ENCODE measurements at places on chromosomes 16 and 17. TPM values are rescaled to one million over a fixed set of nuclear protein-coding genes. Genes with fewer than 3 reads are reported as not detected.

- no peak overlapping the region for H3K4me3 ChIP-seq
- no peak overlapping the region for H3K27ac ChIP-seq
- no peaks in the 10 kb centered on the region for H3K27me3 ChIP-seq
- H3K36me3 ChIP-seq: no peaks in the 10 kb centered on the region
Observed at GRCh38 chr16:85974428-85975375, 75.7 kb downstream of the IRF8 start.

DNA sequence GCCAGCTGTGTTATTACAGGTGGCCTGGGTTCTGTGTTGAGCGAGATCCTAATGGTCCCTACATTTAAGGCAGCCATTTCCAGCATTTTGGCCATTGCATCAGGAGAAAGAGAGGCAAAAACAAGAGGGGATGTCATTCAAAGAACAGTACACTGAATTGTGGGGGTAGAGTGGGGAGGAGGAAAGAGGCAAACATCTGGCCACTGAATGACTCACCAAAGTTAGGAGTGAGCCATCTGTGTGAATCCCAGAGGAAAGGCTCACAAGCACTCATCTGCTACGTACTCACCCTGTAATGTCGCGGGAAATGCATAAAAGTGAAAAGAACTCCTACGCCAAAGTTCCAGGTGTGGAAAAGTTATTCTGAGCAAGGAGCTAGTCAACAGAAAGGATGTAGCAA is 16.7 kb downstream of the KRABD2 start:
- no peaks in the 10 kb centered on the region for H3K36me3 ChIP-seq
- no peak for DNase-seq
- H3K4me1 ChIP-seq: no peaks in the 10 kb centered on the region
- no peak overlapping the region for H3K27ac ChIP-seq
- H3K27me3 ChIP-seq: no peaks in the 10 kb centered on the region

GRCh38 chr16:13315642-13316427 is 414.4 kb downstream of the SHISA9 start:
- no peaks in the 10 kb centered on the region for H3K4me1 ChIP-seq
- no peak for DNase-seq
- no peak overlapping the region for H3K27ac ChIP-seq
- no peaks in the 10 kb centered on the region for H3K36me3 ChIP-seq

GRCh38 chr17:19291646-19292376 is 54.6 kb downstream of the EPN2 start:
- H3K4me3 ChIP-seq: no peak overlapping the region
- DNase-seq: no peak
- H3K27ac ChIP-seq: no peak overlapping the region
- H3K36me3 ChIP-seq: no peaks in the 10 kb centered on the region

GRCh38 chr16:50739031-50739430 is 2.9 kb upstream of the CYLD start:
- H3K36me3 ChIP-seq: no peaks in the 10 kb centered on the region
- no peak overlapping the region for H3K27ac ChIP-seq
- H3K4me3 ChIP-seq: no peak overlapping the region
- no peaks in the 10 kb centered on the region for H3K4me1 ChIP-seq

DNA sequence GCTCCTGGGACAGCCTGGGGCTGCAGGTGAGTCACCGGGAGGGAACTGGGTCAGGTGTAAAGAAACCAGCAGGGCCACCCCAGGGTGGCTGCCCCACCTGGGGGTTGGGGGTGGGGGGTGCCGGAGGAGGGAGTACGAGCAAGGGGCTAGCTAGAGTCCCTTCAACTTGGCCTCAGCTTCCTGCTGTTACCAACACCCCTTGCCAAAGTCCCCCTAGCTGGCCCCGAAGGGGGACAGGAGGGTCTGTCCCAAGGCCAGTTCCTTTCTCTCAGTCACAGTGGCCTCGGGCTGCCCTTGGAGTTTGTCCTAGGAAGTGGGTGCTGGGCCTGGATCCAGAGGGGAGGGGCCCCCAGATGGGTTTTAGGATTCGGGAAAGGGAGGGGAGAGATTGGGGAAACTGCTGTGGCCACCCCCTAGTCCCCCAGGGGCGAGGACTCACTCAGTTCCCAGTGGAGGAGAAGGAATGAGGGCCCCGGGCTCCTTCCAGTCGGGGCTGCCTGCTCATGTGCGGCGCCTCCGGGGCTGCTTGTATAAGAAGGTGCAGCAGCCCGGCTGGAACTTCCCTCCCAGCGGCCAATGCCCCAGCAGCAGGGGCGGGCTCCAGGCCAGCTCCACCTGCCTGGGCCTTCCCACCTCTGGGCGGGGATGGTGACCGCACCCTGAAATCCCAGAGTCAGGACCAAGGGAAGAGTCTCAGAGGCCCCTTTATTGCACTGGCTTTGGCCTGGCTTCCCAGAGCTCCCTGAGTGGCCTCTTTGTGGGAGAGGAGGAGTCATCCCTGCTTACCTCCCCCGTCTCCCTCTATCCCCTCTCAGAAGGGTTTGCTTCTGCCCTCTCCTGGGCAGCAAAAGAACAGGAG is 7.3 kb downstream of the ARHGAP27 start:
- H3K27ac ChIP-seq: no peak overlapping the region
- no peaks in the 10 kb centered on the region for H3K36me3 ChIP-seq
- H3K4me1 ChIP-seq: peaks cover 7% of the 10 kb centered on the region
- H3K27me3 ChIP-seq: no peaks in the 10 kb centered on the region
- H3K4me3 ChIP-seq: no peak overlapping the region
- peak; percentile 30 for DNase-seq

DNA sequence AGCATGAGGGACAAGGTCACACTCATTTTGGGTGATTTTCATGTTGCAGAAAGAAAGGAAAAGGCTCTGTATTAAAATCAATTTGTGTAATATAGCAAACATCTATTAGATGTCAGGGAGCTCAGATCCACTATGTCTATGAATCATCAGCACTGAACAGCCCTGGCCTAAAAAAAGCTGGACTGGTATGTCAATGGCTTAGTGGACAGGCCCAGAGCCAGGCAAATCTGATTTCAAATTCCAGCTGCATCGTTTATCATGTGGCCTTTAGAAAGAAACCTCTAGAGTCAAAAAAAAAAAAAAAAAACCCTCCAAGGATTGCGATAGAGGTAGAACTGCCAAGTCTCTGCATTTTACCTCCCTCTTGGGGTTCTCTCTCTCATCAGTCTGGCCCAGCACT is 5.4 kb downstream of the GAS7 start:
- H3K4me3 ChIP-seq: no peak overlapping the region
- H3K27ac ChIP-seq: no peak overlapping the region
- H3K36me3 ChIP-seq: no peaks in the 10 kb centered on the region
- DNase-seq: no peak
- no peaks in the 10 kb centered on the region for H3K4me1 ChIP-seq

GRCh38 chr16:11857161-11857560 is 5.8 kb upstream of the RSL1D1 start:
- H3K36me3 ChIP-seq: no peaks in the 10 kb centered on the region
- H3K4me3 ChIP-seq: no peak overlapping the region
- no peak for DNase-seq

- H3K27me3 ChIP-seq: no peaks in the 10 kb centered on the region
- H3K4me1 ChIP-seq: peaks cover 4% of the 10 kb centered on the region
- H3K4me3 ChIP-seq: no peak overlapping the region
- DNase-seq: no peak
Observed at GRCh38 chr16:75343286-75343685, 90.0 kb downstream of the CFDP1 start.

GRCh38 chr16:85209526-85210121 is 97.4 kb upstream of the CIBAR2 start:
- DNase-seq: peak; percentile 51
- H3K27me3 ChIP-seq: no peaks in the 10 kb centered on the region
- H3K4me3 ChIP-seq: no peak overlapping the region
- no peaks in the 10 kb centered on the region for H3K36me3 ChIP-seq

GRCh38 chr16:3610698-3611145 is 684 bp downstream of the SLX4 start:
- no peak overlapping the region for H3K27ac ChIP-seq
- no peaks in the 10 kb centered on the region for H3K36me3 ChIP-seq
- no peaks in the 10 kb centered on the region for H3K27me3 ChIP-seq
- peaks cover 5% of the 10 kb centered on the region for H3K4me1 ChIP-seq
- DNase-seq: no peak
- peak overlapping the region; percentile 88 for H3K4me3 ChIP-seq

- no peaks in the 10 kb centered on the region for H3K36me3 ChIP-seq
- no peak for DNase-seq
- no peaks in the 10 kb centered on the region for H3K27me3 ChIP-seq
- no peak overlapping the region for H3K27ac ChIP-seq
Observed at GRCh38 chr17:39224778-39225307, 902 bp downstream of the STAC2 start.

- no peak for DNase-seq
- peaks cover 31% of the 10 kb centered on the region for H3K4me1 ChIP-seq
- H3K4me3 ChIP-seq: no peak overlapping the region
- no peaks in the 10 kb centered on the region for H3K36me3 ChIP-seq
Observed at GRCh38 chr17:80474231-80474960, 2.0 kb downstream of the NPTX1 start.

DNA sequence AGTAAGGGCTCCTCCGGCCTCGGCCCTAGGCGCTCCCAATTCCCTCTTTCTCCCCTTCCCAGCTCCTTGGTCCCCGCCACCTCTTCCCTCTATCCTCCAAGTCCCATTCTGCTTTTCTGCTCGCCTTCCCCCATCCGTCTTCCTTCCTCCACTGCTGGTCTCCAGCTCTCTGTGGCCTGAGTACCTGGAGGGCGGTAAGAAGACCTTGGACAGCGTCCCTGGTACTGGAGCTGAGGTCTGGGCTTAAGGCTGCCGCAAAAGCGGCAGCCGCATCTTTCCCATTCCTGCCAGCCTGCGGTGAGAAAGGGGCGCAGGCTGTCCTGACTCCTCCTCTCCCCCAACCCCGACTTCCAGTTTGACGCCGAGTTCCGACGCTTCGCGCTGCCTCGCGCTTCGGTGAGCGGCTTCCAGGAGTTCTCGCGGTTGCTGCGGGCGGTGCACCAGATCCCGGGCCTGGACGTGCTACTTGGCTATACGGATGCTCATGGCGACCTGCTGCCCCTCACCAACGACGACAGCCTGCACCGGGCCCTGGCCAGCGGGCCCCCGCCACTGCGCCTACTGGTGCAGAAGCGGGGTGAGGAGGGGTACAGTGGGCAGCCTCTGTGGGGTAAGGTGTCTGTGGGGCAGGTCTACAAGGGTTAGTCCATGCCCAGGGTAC is 471 bp downstream of the PARD6A start:
- DNase-seq: no peak
- H3K27ac ChIP-seq: peak overlapping the region; percentile 96
- no peaks in the 10 kb centered on the region for H3K27me3 ChIP-seq
- H3K4me1 ChIP-seq: peaks cover 13% of the 10 kb centered on the region

DNA sequence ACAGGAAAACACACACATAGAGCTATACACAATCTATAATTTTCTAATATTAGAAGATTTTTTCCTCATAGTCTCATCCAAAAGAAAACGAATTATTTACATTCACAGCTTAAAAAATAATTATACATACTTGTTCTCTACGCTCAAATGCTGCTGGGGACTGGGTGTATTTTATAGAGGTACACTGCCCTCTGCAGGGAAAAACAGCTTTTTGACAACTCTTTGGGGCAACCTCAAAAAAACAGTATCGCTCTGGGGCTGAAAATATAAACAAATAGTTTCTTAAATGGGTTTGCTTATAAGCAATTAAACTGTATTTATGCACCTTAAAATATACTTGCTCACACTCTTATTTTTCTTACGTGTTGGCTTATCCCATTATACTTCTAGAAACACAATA is 261.8 kb upstream of the PSMD7 start:
- no peak overlapping the region for H3K27ac ChIP-seq
- H3K4me1 ChIP-seq: no peaks in the 10 kb centered on the region
- no peaks in the 10 kb centered on the region for H3K36me3 ChIP-seq

DNA sequence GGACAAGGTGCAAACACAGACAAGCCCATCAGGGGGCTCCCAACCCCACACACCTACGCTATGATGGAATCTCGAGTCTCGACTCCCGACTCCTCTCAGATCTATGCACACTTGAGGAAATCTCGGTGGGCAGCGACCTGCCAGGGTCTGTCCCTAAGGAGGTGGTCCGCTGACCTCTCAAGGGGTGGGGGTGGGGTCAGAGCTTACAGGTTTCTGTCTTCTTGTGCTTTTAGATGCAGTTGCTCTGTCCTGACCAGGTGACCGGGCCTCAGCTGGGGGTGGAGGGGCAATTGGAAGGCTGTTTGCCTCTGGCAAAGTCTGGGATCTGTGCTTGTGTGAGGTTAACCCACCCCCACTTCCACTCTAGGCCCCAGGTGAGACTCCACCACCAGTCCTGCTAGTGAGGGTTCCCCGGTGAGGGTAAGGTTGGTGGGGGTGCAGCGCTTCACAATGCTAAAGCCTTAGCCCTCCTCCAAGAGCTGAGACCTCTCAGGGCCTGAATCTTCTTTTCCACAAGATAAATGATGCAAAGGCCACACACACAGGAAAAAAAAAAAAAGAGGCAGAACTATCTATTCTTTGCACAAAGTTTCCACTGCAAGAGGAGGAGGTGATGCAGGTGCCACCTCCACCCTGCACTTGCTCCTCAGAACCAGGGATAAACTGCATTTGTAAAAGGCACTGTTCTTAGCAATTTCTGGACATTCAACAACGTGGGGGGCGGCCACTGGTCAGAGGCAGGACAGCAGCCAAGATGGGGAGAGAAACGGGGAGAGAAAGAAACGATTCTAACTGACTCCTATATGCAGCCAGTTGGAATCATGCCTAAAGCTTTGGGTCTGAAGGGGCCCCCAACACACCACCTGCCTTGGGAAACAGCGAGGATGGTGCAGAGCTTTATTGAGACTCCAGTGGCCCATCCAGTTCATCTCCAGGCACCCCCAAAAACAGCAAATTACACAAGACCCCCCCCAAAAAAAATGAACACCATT is 4.1 kb downstream of the CISD3 start:
- DNase-seq: peak; percentile 67
- H3K4me1 ChIP-seq: peaks cover 59% of the 10 kb centered on the region
- peak overlapping the region; percentile 74 for H3K27ac ChIP-seq
- no peaks in the 10 kb centered on the region for H3K36me3 ChIP-seq

DNA sequence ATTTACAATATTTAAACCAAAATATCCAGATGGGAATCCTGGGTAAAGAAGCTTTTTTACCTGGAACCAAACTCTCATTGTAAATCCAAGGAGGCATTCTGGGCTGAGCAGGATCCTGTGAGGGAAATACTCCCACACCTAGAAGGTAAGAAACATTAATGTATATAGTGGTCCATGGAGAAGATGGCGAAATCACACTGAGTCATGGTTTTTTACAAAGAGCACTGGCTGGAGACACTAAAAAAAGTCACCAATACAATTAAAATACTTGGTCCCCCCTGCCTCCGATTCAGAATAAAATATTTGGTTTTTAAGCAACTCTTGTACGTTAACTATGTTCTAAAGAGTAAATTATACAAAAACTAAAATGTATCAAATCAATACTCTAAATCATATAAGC is 32.9 kb downstream of the SYNRG start:
- H3K4me3 ChIP-seq: no peak overlapping the region
- DNase-seq: no peak
- H3K36me3 ChIP-seq: no peaks in the 10 kb centered on the region
- no peak overlapping the region for H3K27ac ChIP-seq
- no peaks in the 10 kb centered on the region for H3K4me1 ChIP-seq

Gene EPN3
- polyA plus RNA-seq: 6.3 TPM

Gene JUP
- polyA plus RNA-seq: 22.5 TPM

Gene DNAH3
- 11.7 TPM for polyA plus RNA-seq

Gene CCL23
- polyA plus RNA-seq: 1.3 TPM

Gene SOCS1
- 3.6 TPM for polyA plus RNA-seq

Gene ACAP1
- 95.2 TPM for polyA plus RNA-seq

Gene CTRB2
- polyA plus RNA-seq: 0.69 TPM

Gene SLC13A5
- polyA plus RNA-seq: 13.0 TPM

Gene NAGS
- polyA plus RNA-seq: 6.5 TPM

Gene CA5A
- not detected for polyA plus RNA-seq

Gene TPSG1
- polyA plus RNA-seq: not detected

Gene ABCA3
- 24.5 TPM for polyA plus RNA-seq

Gene TMEM98
- 64.9 TPM for polyA plus RNA-seq
